ENCODE measurements at places on chromosomes 12 and 14. TPM values are rescaled to one million over a fixed set of nuclear protein-coding genes. Genes with fewer than 3 reads are reported as not detected.

DNA sequence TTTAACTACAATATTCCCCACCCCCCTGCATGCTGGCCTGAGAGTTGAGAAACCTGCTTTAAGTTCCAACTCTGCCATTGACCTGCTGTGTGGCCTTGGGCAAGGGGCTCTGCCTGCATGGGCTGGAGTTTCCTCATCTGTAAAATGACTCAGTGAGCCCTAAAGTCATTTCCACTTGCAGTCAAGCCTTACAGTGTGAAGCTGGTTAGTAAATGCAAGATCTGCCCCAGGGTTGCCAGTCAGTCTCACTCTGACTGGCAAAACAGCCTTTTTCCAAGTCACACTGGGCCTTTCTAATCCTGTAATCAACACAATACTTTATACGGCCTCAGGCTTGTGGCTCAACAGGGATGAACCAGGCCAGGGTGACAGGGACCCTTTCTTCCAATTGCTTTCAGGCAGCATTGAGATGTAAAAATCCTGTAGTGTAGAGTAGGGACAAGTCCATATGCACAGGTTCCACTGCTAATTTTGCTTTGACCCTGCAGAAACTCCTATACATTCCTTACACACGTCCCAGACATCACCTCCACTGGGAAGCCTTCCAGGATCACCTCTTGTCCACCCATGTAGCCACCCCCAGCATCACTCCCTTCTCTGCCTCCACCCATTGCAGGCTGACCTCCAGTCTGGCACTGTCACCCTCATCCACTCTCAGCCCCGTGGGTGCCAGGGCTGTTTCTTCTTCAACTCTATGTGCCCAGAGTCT, 42.6 kb upstream of the PRIMA1 start:
- no peak for DNase-seq

- no peak for DNase-seq
Observed at GRCh38 chr14:66141733-66142132, 344.4 kb upstream of the CCDC196 start.

DNA sequence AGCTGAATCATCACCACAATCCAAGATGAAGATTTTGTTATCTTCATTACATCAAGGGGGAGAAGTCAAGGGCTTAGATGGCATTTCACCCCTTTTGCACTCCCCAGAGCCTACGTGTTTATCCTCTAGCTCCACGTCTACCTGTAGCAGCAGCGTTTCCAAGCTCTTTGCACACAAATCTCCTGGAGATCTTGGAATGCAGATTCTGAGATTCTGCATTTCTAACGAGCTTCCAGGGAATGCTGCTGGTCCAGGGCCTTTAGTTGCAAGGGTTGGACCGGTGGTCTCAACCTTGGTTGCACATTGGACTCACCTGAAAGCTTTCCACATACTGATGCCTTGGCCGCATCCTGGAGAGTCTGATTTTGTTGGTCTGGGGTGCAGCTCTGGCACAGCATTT, 49.5 kb upstream of the STON2 start:
- no peak for DNase-seq

- DNase-seq, result no peak
Observed at GRCh38 chr14:22737052-22737451, 29.4 kb upstream of the OXA1L start.

GRCh38 chr12:48924617-48925303, 532 bp downstream of the FKBP11 start:
- peak; percentile 46 for DNase-seq

DNA sequence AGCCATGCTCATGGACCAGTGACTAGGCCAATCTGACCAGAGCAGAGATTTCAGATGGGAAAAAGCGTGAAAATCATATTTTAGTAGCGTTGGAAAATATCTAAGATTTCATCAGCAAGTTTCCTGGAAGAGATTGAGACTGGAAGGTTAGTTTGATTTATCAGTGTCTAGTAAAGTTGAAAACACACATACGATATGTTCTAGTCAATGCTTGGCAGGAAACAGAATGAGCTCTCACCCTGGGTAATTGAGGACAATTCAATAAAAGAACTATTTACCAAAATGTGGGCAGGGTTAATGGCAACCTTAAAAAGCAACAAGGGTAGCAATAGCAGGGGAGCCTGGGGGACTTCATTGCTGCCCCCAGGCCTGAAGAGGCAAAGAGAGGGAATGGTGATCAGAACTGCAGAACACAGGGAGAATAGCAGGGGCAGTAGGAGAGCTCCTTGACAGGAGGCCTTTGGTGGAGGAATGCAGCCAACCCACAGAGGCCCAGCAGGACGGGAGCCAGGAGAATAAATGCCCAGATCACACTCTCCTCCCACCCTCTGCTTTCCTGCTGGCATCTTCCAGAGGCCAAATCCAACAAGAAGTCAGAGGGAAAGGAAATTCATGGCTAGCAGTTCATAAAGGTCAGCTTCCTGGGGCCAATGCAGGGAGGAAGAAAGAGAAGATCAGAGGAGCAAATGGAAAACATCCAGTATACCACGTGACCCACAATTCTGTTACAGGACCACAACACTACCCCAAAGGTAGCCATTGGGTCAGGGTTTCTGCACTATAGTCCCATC, 27.6 kb upstream of the LRP6 start:
- peak; percentile 64 for DNase-seq

DNA sequence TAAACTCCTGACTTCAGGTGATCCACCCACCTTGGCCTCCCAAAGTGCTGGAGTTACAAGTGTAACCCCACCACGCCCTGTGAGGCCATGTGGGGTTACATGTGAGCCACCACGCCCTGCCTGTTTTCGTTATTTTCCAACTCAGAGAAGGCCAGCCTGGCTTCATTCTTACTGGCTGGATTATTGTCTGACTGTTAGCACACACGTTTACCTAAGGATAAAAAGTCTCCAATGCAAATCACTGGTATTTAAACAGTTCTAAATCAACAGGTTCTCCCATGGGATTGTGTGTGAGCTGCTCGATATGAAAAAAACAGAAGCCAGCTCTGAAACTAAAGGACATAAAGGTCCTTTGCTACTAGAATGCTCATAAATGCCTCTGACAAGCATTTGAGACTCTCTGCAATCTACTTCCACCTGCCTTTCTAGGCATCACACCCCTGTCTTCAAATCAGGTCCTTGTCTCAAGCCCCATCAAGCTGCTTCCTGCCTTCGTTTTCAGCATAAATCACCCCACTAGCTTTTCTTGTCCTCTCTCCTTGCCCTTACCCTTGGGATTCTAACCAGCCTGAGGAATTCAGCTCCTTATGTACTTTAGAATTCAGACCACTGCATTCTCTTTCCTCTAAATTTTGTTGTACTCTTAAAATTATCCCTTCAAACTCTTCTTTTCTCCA, 265.0 kb downstream of the DUSP6 start:
- no peak for DNase-seq

DNA sequence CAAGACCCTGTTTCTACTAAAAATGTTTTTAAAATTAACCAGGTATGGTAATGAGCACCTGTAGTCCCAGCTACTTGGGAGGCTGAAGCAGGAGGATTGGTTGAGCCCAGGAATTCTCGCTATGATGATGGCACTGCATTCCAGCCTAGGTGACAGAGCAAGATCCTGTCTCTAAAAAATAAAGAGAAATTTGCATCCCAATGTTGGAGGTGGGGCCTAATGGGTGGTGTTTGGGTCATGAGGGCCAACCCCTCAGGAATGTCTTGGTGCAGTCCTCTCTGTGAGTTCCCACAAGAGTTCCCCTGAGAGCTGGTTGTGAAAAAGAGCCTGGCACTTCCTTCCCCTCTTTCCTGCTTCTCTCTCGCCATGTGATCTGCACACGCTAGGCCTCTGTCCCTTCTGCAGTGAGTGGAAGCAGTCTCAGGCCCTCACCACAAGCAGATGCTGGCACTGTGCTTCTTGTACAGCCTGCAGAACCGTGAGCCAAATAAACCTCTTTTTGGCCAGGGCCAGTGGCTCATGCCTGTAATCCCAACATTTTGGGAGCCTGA, 11.3 kb downstream of the ACOT6 start:
- DNase-seq, result no peak

- DNase-seq, result peak; percentile 100
Observed at GRCh38 chr12:6430124-6430989, 14.4 kb upstream of the CD27 start.

CLEC1A gene
- not detected for total RNA-seq

SNRPF gene
- total RNA-seq, result 22.4 TPM

KRT72 gene
- total RNA-seq, result not detected

SYCP3 gene
- 0.18 TPM for total RNA-seq

E2F7 gene
- 2.3 TPM for total RNA-seq
